HT1080 (cell line): ENCODE measurements at places on chromosomes 16 and 17.

DNA sequence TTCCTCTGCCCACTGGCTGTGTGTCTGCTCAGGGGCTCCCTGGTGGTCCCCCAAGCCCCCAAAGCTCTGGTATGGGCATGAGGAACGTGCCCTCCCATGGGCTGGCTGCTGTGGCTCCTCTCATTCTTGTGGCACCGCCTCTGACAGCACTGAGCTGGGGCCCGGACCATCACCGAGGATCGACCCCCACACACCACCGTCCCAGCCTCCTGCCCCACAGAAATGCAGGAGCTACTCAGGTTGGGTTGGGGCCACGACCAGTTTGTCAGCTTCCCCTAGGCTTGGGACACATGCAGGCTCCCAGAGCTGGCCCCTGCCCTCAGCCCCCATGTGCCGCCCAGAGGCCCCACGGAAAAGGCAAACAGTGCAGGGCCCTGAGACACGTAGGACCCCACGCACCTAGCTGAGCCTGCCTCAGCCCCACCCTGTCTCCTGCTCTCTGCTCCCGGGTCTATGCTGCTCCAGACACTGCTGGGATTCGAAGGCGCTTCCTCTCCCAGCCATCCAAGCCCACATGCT, 3.3 kb upstream of the CASKIN1 start:
- no peak for DNase-seq

GRCh38 chr17:62898239-62898864, 67.7 kb upstream of the TANC2 start:
- DNase-seq = no peak

DNA sequence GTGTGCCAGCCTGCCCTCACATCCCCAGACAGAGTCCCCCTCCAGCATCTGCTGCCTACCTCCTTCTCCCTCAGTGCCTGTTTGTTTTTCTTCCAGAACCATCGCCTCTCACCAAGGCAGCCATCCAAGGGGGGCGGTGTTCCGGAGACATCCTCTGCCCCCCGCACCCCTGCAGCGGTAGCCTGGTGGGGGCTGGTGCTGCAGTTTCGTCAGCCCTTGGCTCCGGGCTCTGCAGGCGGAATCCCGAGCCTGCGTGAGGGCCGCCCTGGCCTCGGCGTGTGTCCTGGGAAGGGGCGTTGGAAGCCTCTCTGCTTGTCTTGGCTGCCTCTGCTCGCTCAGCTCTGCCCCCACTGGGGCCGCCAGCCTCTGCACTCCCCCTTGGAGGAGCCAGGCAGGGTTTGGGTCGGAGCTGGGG, 126.0 kb upstream of the CIBAR2 start:
- no peak for DNase-seq

GRCh38 chr17:10439816-10440215, 18.1 kb upstream of the MYH8 start:
- DNase-seq = no peak

DNA sequence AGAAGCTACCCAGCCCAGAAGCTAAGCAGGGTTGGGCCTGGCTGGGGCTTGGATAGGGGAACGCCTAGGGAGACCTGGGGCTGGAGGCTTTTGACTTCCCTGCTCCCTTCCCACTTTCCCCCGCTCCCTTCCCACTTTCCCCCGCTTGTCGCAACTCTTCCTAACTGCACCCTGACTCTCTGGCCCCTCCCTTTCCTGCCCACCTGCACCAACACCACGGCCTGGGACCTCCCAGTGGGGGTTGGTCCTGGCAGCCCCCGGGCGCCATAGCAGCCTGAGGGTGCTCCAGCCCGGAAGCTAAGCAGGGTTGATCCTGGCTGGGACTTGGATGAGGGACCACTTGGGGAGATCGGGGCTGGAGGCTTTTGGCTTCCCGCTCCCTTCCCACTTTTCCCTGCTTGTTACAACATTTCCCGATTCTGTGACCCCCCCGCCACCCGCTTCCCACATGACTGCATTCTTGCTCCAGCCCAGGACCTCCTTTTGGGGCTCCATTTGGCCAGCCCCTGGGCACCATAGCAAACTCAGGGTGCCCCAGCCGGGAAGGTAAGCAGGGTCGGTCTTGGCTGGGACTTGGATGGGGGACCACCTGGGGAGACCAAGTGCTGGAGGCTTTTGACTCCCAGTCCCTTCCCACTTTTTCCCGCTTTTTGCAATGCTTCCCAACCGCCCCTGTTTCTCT, 2287.0 kb downstream of the TP53TG3F start:
- no peak for DNase-seq

- DNase-seq = peak; percentile 86
These were observed 6.3 kb downstream of the CCDC102A start for GRCh38 chr16:57530104-57530521.

GRCh38 chr16:85333337-85333736, 221.1 kb upstream of the CIBAR2 start:
- DNase-seq = no peak

- peak; percentile 5 for DNase-seq
These were observed 342.4 kb upstream of the TBX2 start for GRCh38 chr17:61057257-61057656.

- DNase-seq = peak; percentile 26
These were observed 1183.2 kb downstream of the CDH11 start for GRCh38 chr16:63938661-63939060.

DNA sequence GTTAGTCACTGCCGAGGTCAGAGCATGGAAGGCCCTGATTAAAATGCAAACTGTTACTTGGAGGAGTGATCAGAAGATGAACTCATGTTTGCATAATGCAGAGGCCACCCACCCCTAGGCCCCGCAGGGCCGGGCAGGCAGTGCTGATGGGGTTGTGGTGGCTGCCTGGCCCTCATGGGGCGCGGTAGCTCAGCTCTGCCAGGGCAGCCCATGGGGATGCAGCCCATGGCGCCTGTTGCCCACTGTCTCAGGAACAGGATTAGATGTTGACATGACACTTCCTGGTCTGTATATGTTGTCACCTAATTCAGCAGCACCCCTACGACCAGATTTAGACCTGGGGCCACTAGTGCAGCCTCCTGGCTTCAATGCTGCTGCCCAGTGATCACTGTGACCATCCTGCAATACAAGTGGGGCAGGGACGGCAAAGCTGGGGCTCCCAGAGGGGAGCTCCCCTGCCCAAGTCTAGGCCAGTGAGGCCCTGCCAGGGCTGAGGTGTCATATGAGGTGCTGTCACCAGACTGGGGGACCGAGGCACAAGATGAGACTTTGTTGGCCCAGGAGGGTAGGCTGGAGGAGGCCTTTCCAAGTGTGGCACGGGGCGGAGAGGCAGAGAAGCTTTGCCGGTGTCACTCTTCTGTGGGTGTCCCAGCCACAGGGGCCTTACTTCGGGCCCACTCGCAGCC, 49.1 kb downstream of the RAI1 start:
- no peak for DNase-seq

- DNase-seq = no peak
These were observed 21.9 kb downstream of the USP7 start for GRCh38 chr16:8941718-8942344.
